ENCODE measurements at places on chromosomes 16 and 17.
A peak's percentile ranks its signal among the peaks of the same experiment; 100 is the strongest.

GRCh38 chr17:65498816-65499215 lies 62.6 kb downstream of the AXIN2 start:
- no peak for DNase-seq

DNA sequence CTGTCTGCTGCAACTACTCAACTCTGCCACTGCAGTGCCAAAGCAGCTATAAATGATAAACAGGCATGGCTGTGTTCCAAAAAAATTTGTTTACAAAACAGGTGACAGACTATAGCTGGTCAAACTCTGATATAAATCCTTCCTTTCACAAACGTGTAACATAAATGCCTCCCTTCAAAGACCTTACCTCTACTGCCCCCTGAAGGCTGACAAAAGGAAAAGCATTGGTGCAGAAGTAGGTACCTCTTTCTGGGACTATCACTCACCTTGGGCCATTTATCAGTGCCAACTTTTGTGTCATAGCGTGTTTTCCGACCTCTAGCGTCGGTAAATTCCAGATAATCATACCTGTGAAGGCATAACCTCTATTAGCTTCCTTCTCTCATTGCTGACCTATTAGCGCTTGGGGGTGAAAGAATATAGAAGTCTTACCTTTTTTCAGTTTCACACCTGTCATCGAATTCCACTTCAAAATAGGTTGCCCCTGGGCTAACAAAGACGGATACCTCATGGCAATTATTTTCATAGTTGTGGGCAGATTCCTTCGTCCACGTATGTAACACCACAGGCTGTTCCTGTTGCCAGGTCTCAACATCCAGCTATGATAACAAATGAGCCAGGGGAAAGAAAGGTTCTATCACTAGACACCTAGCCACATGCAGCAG lies 67.9 kb downstream of the ZZEF1 start:
- no peak for DNase-seq

GRCh38 chr17:74986206-74986576 lies 1.2 kb upstream of the CDR2L start:
- no peak for DNase-seq

- peak; percentile 68 for DNase-seq
These were observed 90.7 kb downstream of the TIMM22 start for GRCh38 chr17:1087381-1088241.

DNA sequence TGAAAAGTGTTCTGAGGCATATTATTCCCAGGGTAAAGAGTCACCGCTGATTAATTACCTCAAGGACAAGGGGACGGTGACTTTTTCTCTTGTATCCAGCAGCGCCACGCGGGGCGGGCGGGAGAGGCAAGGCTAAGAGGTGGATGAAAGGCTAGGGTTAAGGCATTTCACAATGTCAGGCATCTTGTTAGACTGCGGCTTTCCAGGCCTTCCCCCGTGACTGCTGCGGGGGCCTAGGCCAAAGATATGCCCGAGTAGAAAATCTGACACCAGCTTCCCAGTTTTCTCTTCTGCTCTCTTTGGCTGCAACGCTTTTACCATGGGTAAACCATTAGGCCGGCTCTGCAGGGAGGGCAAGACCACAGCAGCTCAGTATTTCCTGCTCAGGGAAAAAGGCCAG lies 698.2 kb downstream of the MAF start:
- no peak for DNase-seq

DNA sequence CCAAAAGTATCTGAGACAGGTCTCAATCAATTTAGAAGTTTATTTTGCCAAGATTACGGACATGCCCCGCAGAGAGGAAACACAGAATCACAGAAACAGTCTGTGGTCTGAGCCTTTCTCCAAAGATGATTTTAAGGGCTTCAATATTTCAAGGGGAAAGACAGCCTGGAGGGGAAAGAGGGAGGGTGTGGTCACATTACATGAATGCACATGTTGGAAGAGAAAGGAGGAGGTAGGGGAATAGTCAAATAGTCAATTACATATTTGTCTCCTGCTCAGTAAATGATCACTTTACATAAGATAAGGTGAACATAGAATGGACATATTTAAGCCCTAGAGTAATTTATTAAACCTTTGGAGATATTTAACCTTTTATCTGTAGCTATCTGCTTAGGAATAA lies 12.3 kb downstream of the UNC45B start:
- no peak for DNase-seq

- no peak for DNase-seq
These were observed 931.4 kb upstream of the CDH8 start for GRCh38 chr16:62967611-62968010.

- no peak for DNase-seq
These were observed 16.6 kb downstream of the NXPH3 start for GRCh38 chr17:49592263-49592662.

GRCh38 chr17:19979917-19980770 lies 2.5 kb upstream of the AKAP10 start:
- DNase-seq = no peak

GRCh38 chr17:2946144-2946543 lies 117.3 kb downstream of the OR1D5 start:
- DNase-seq = no peak

DNA sequence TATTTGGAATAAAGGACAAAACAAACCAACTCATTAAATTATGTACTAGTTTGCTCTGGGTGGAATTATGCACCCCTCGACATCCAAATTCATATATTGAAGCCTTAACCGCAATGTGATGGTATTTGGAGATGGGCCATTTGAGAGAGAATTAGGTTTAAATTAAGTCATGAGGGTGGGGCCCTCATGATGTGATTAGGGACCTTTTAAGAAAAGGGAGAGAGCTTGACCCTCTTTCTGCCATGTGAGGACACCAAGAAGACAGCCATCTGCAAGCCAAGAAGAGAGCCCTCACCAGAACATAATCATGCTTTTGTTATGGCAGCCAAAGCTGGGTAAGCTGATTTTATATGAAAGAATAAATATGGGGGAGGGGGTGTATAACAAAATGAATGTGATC lies 2.0 kb downstream of the C16orf87 start:
- DNase-seq = no peak

- no peak for DNase-seq
These were observed 21.5 kb upstream of the CCL5 start for GRCh38 chr17:35901631-35902175.

GRCh38 chr16:1456951-1457350 lies 12.6 kb upstream of the CCDC154 start:
- no peak for DNase-seq

GRCh38 chr17:45172541-45173286 lies 11.0 kb downstream of the HEXIM2 start:
- DNase-seq = no peak

DNA sequence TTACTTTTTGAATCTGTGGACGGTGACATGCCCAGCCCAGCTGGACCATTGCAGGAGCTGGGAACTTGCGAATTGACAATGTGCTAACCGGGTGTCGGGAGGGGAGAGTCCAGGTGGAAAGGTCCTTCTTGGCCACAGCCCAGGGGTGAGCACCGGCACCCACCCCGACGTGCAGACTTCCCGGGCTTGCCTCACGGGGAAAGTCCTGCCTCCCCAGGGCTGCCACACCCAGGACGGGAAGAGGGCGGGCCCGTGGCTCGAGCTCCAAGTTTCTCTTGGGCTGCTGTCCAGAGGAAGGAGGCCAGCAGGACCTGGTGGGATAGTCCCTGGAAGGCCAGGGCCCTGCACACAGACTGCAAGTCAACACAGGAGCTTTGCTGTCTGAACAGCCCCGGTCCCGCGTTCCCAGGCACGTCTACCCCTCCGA lies 17.7 kb downstream of the CARD14 start:
- no peak for DNase-seq

DNA sequence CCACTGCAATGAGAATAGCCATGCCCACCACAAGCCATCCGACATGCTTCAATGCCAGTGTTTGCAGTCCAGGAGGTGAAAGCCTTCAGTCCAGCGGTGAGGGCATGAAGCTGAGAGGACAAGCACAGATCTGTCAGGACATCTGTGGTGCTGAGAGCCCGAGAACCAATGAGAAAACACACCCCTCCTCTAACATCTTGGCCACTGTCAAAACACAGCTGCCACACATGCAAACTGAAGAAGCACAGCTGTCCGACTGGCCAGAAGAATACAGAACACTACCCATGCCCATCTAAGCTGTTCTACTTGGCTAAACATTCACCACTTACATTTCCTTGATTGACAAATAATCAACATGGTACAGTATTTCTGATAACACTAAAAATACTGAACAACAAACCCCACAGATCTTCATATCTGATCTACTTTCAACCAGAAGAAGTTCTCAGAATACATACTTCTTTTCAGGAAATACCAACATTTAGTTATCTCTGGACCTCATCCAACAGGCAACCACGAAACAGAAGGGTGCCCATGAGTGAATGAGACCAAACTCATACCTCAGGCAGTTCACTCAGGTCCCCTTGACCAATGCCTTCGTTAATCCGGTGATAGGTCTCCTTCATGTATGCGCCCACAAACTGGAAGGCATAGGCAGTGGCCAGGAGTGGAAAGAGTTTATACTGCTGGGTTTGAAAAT lies 10.2 kb upstream of the FBF1 start:
- DNase-seq = no peak

GRCh38 chr16:12511708-12512107 lies 292.0 kb downstream of the CPPED1 start:
- DNase-seq = no peak

DNA sequence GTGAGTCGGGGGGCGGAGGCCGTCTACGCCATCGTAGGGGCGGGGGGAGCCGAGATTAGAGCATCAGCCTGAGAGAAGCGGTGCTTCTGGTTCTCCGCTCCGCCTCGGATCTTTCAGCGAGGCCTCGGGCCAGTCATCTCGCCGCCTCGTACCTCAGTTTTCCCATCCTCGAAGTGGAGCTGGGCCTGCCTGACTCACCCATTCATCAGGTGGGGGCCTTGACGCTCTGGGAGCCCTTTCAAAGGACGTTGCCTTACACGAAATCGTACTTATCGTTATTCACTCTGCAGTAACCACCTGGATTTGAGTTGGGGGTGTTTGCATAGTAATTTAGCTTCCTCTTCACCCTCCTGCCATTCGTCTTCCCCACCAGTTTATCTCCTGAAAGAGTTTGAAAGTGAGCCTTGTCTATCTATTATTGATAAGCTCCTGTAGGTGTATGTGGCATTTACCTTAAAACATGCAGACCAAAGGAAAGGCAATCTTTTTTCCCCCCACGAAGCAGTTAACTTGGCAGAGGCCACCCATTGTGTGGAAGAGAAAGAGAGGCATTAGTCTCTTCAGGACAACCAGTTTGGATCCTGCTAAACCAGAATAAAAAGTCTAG lies 674 bp downstream of the TAF15 start:
- DNase-seq = no peak

GRCh38 chr17:60455378-60455777 lies 33.1 kb downstream of the CHCT1 start:
- DNase-seq = no peak

DNA sequence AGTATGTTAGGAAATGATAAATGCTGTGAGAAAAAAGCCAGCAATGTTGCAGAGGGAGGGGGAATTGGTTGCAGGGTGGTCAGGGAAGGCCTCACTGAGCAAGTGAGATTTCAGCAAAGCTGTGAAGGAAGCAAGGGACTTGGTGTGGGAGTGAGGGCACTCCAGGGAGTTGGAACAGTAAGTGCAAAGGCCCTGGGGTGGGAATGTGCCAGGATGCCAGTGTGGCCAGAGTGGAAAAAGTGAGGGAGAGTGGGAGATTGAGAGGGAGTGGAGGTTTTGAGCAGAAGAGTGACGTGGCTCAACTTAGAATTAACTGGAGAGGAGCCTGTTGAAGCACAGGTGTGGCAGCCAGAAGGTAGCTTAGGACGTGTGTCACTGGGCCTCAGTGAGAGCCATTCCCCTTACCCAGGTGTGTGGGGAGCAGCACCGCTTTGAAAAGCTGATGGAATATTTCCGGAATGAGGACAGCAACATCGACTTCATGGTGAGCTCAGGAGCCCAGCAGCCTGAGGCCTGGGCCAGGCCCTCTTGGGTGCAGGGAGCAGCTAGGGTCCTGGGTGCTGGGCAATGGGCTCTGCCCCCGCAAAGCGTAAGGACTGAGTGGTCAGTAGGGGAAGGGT lies 16.6 kb downstream of the FMNL1 start:
- DNase-seq = no peak

DNA sequence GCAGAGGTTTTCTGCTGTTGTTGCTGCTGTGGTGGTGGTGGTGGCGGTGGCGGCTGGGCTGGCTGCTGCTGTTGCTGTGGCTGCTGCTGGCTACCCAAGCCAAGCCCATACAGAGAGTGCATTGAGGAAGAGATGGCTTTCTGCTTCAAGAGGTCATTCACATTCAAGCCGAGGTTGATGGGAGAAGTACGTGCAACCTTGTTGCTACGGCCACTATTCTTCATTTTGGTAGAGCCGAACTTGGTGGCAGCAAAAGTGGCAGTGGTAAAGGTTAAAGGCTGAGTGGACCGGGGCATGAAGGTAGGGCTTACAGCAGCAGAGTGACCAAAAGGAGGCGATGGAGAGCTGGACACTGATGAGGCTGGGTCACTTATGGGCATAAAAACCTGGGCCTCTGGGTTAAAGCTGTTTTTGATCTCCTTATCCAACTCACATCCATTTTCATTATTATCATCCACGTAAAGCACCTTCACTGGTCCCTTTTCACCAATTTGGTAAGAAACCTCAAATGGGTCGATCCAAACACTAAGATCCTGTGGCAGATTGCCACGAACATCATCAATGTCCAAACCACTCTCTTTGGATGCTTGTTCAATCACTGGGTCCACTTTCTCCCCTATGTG lies 2.8 kb downstream of the TOB1 start:
- DNase-seq = no peak

- no peak for DNase-seq
These were observed 879 bp upstream of the SPG7 start for GRCh38 chr16:89507214-89507833.

DNA sequence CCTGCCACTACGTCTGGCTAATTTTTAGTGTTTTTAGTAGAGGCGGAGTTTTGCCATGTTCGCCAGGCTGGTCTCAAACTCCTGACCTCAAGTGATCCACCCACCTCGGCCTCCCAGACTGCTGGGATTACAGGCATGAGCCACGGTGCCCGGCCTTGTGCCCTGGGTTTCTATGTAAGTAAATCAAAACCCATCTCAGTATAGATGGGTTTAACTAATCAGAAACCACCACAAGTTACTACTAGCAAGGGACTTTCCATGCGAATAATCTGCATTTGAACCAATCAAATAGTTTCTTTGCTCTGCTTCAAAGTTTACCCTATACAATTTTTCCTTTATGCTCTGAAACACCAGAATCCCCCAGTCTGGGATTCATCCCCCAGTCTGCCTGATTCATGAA lies 16.5 kb upstream of the EIF1 start:
- DNase-seq = no peak

GRCh38 chr17:4005296-4006164 lies 41.3 kb upstream of the ATP2A3 start:
- no peak for DNase-seq

GRCh38 chr17:36675250-36675649 lies 73.9 kb downstream of the MRM1 start:
- no peak for DNase-seq

- DNase-seq = no peak
These were observed 383.2 kb upstream of the XYLT1 start for GRCh38 chr16:17853958-17854357.
